ENCODE measurements at places on chromosomes 6 and 20.
A peak's percentile ranks its signal among the peaks of the same experiment; 100 is the strongest.

GRCh38 chr20:37178839-37179682 lies at the start of the genes MROH8 and RPN2:
Gene MROH8, minus strand, starts transcription at chr20:37179548.
Gene RPN2, plus strand, starts transcription at chr20:37179330. Its CDS starts 27 bp downstream, at chr20:37179357.
- peak; percentile 94 for DNase-seq

DNA sequence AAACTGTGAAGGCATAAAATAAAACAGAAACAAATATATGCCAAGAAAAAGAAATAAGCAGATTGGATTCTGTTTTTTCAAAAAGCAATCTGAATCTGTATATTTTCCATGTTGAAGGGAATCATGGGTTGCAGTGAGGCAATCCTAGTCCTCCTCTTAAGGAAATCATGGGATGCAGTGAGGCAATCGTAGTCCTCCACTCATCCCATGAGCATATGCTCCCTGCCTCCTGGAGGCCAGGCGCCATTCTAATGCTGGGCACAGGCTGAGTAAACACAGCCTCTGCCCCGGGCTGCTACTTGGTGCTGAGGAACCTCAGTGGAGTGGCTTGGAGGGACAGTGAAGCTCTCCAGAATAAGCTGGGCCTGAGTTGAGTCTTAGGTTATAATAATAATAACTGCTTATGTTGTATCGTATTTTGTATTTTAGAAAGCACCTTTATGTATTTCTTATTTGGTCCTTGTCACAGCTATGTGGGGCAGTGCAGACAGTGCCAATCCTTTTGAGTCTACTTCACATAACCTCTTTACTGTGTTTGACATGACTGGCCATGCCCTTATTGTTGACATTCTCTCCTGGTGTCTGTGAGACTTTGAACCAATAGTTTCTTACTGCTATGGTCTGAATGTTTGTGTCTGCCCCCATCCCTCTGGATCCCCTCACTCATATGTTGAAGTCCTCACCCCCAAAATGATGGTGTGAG lies 56.6 kb upstream of the CITED2 start:
- no peak for DNase-seq

DNA sequence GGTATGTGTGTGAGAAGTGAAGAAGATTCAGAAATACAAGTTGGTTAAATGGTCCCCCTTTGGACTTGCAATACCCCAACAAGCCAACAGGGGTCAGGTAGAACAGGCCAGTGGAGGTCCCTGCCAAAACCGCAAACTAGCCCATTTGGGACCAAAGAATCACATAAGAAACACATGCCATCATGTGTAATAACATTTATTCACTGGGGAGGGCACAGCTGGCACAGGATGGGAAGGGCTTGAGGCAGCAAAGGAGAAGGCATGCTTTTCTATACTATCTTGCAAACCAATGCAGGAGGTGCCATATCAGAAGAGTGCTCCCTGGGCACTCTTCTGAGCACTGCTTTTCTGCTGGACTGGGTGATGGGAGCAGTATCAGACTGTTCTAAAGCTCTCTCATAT lies 116.1 kb upstream of the TRAF3IP2 start:
- DNase-seq: peak; percentile 60

GRCh38 chr6:1242446-1242845 lies 69.5 kb upstream of the FOXQ1 start:
- no peak for DNase-seq

DNA sequence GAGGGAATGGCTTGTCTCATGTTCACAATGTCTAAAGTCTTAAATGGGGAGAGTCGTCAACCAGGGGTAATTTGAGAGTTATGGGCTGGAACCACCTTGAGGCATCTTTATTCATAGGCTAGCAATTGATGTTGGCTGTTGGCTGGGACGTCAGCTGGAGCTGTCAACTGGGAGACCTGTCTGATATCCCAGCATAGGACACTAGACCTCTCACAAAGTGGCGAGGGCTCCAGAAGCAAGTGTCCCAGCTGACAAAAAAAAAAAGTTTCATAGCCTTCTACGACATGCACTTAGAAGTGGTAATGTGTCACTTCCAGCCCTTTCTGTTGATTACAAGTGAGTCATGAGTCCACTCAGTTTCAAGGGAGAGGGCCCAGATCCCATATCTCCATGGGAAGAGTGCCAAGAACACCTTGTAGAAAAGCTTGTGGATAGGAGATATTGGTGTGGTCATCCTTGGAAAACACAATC lies 278.0 kb downstream of the ESR1 start:
- no peak for DNase-seq

DNA sequence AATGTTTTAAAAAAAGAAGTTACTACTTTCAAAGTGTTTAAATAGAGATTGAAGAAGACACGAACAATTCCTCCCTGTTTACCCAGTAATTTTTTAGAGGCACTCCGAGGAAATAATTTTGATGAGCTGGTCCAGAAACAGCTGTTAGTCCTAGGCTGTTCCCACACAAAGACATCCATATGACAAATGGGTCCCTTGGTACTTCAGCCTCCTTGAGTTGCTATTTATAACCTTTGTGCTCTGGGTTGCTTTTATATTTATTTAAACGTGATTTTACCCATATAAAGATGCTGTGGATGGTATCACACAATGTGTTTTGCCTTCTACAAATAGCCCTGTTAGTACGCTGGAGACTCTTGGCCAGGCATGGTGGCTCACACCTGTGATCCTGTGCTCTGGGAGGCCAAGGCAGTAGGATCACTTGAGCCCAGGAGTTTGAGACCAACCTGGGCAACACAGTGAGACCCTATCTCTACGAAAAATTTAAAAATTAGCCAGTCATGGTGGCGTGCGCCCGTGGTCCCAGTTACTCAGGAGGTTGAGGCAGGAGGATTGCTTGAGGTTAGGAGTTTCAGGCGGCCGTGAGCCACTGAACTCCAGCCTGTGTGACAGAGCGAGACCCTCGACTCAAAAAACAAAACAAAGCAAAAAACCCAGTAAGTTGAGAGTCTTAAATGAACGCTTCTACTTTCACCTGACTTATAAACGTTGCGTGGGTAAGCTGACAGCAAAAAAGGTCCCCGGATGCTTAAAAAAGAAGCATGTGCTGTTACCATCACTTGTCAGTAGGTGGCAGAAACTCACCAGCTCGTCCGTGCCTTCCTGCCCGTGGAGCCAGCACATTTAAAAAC lies 56.9 kb upstream of the ARMH2 start:
- DNase-seq: peak; percentile 78

GRCh38 chr6:41080621-41081020 lies 7.8 kb downstream of the NFYA start:
- no peak for DNase-seq

Measured in HEK293T (cell line).